ENCODE measurements at places on chromosomes 11 and 22. TPM values are rescaled to one million over a fixed set of nuclear protein-coding genes. Genes with fewer than 3 reads are reported as not detected.

Gene LRFN4
- 37.8 TPM for total RNA-seq

- DNase-seq, result no peak
- no peaks in the 10 kb centered on the region for H3K36me3 ChIP-seq
- H3K4me3 ChIP-seq, result no peak overlapping the region
- H3K27ac ChIP-seq, result no peak overlapping the region
- H3K27me3 ChIP-seq, result no peaks in the 10 kb centered on the region
Measured at GRCh38 chr11:44627165-44627789, 61.8 kb downstream of the CD82 start.

Gene SLC43A1
- 37.1 TPM for total RNA-seq

DNA sequence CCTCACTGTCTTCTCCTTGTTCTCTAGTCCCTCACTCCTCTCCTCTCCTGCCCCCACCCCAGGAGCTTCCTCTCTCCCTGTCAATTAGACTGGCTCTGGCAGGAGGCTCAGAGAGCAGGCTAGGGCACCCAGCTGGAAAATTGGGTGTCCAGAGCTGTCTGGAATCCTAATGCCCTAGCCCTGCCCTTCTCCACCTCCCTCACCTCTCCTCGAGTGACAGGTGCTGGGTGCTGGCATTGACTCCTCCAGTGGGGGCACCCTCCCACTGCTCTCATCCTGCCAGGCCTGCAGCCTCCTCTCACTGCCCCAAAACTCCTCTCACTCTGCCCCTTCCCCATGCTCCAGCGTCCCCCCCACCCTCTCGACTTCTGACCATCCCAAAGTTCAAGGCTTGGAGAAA lies 68.9 kb downstream of the CYTH4 start:
- no peak overlapping the region for H3K4me3 ChIP-seq
- H3K27ac ChIP-seq, result no peak overlapping the region
- no peaks in the 10 kb centered on the region for H3K36me3 ChIP-seq
- no peaks in the 10 kb centered on the region for H3K27me3 ChIP-seq
- H3K4me1 ChIP-seq, result no peaks in the 10 kb centered on the region

Gene BTBD18
- total RNA-seq, result not detected

DNA sequence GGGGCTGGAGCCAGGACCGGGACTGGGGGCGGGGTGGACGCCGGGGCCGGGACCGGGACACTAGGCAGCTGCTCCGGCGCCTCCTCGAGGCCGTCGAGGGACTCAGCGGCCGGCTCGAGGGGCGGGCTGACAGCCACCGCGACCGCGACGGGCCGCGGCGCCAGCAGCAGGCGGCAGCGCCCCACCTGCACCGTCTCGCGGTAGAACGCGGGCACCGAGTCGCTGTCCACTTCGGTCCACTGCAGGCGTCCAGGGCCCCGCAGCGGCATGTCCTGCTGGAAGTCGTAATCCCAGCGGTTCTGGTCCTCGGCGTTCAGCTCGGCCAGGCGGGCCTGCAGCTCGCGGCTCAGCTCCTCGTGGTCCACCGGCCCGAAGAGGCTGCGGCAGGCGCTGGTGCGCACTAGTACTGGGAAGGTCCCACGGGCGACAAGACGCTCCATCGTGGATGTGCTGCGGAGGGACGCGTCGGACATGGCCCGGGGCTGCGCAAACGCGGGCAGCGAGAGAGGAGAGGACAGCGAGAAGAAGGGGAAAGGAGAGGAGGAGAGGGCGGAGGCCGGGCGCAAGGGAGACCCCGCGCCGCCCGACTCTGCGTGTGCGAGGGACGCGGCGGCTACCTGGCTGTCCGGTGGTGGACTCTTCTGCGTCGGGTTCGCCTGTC lies 428 bp downstream of the CDKN1C start:
- H3K4me3 ChIP-seq, result peak overlapping the region; percentile 84
- DNase-seq, result peak; percentile 49
- H3K4me1 ChIP-seq, result peaks cover 12% of the 10 kb centered on the region
- no peak overlapping the region for H3K27ac ChIP-seq
- H3K36me3 ChIP-seq, result no peaks in the 10 kb centered on the region

Gene KRTAP5-10
- total RNA-seq, result not detected

- peaks cover 1% of the 10 kb centered on the region for H3K36me3 ChIP-seq
- no peak for DNase-seq
- H3K27ac ChIP-seq, result no peak overlapping the region
- H3K4me1 ChIP-seq, result peaks cover 4% of the 10 kb centered on the region
- no peak overlapping the region for H3K4me3 ChIP-seq
Measured at GRCh38 chr11:116869610-116870009, 32.2 kb upstream of the APOA1 start.

DNA sequence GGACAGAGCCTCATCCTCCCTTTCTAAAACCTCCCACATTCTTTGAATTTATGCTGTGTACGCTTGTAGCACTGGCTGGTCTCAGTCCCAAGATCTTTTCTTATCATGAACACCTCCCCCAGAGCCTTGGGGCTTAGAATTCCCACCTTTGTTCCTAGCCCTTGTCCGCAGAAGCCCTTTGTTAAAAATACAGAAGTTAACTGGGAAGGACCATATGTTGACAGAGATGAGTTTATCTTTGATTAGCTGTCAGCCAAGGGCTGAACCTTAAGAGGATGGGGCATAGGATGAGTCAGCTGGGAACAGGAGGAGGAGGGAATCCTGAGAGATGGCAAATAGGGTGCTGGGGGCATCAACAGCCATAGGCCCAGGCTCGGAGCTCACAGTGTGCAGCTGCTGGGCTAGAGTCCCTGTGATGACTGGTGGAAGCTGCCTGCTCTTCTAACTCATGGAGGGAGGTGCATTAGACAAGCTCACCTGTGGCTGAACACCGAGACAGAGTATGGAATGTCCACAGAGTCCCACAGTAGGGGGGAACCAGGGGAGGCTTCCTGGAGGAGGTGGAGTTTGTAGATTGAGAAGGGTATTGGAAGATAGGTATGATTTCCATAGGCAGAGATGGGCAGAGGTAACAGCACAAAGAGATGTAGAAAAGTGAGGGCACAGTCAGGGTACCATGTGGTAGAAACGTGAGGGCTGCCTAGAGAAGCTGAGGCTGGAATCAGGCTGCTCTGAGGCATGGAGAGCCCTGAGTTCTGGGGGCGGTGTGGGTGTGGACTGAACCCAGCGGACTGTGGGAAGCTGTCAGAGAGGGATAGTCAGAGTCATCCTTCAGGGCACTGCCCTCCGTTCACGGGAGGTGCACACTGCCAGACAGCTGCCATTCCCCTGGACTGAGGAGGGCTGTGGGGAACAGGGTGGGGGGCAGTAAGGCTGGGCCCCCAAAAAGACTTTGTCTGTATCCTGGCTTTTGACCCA lies 9.9 kb downstream of the MICAL2 start:
- no peak for DNase-seq
- peaks cover 2% of the 10 kb centered on the region for H3K36me3 ChIP-seq
- no peak overlapping the region for H3K4me3 ChIP-seq
- no peak overlapping the region for H3K27ac ChIP-seq

DNA sequence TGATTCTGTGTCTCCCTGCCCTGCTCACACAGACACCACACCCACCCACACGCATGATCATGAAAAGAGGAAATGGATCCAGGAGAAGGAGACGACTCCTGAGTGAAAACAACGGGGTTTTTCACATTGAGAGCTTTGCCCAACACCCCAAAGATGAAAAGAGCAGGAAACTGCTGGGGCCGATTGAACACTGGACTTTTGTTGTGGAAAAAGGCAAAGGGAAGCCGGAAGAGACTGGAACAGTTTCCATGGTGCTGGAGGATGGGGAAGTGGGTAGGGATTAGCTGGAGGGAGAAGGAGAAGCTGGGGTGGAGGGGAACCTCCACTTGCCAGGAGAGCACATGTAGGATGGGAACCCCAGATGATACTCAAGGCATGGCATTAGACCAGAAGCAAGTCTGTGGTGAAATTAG lies 5.2 kb upstream of the SLC43A3 start:
- H3K27me3 ChIP-seq, result peaks cover 4% of the 10 kb centered on the region
- no peak for DNase-seq
- H3K4me3 ChIP-seq, result no peak overlapping the region
- H3K36me3 ChIP-seq, result no peaks in the 10 kb centered on the region

Gene BTG4
- 0.30 TPM for total RNA-seq

Gene ST14
- total RNA-seq, result 0.14 TPM

Gene PATE4
- not detected for total RNA-seq

Gene PVALB
- not detected for total RNA-seq

Gene VPREB3
- 0.48 TPM for total RNA-seq

- H3K4me1 ChIP-seq, result peaks cover 85% of the 10 kb centered on the region
- peak overlapping the region; percentile 97 for H3K27ac ChIP-seq
- peak; percentile 70 for DNase-seq
- H3K27me3 ChIP-seq, result no peaks in the 10 kb centered on the region
Measured at GRCh38 chr11:44575288-44575672, 9.8 kb downstream of the CD82 start.

GRCh38 chr22:19287076-19287707 lies 4.3 kb downstream of the CLTCL1 start:
- H3K4me1 ChIP-seq, result peaks cover 15% of the 10 kb centered on the region
- no peak for DNase-seq

- DNase-seq, result no peak
- H3K4me3 ChIP-seq, result no peak overlapping the region
- no peak overlapping the region for H3K27ac ChIP-seq
- no peaks in the 10 kb centered on the region for H3K36me3 ChIP-seq
Measured at GRCh38 chr11:12999597-12999996, 9.5 kb upstream of the RASSF10 start.

Gene NNMT
- not detected for total RNA-seq

DNA sequence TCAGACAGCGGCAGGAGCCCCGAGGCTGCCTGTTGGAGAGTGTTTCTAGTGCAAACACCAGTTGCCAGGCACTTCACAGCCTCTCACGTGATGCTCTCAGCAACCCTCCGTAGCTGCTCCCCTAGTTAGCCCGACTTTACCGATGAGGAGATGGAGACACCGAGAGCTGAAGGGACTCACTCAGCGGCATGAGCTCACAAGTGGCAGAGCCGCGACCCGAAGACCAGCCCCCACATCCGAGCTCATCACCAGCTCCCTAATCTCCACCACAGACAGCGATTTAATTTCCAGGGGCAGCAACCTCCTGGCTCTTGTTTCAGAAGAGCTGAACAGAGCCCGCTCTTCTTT lies 28.7 kb upstream of the RTL6 start:
- H3K4me3 ChIP-seq, result no peak overlapping the region
- H3K27me3 ChIP-seq, result peaks cover 16% of the 10 kb centered on the region
- H3K4me1 ChIP-seq, result peaks cover under 1% of the 10 kb centered on the region
- DNase-seq, result no peak
- no peaks in the 10 kb centered on the region for H3K36me3 ChIP-seq
- H3K27ac ChIP-seq, result no peak overlapping the region

- no peaks in the 10 kb centered on the region for H3K27me3 ChIP-seq
- H3K36me3 ChIP-seq, result peaks cover 25% of the 10 kb centered on the region
- H3K27ac ChIP-seq, result no peak overlapping the region
- H3K4me3 ChIP-seq, result no peak overlapping the region
- H3K4me1 ChIP-seq, result peaks cover 10% of the 10 kb centered on the region
Measured at GRCh38 chr11:7567311-7567710, 53.5 kb downstream of the PPFIBP2 start.

- no peak overlapping the region for H3K27ac ChIP-seq
- no peaks in the 10 kb centered on the region for H3K27me3 ChIP-seq
- H3K4me1 ChIP-seq, result no peaks in the 10 kb centered on the region
- no peak overlapping the region for H3K4me3 ChIP-seq
Measured at GRCh38 chr22:45846952-45847351, 130.0 kb downstream of the WNT7B start.

DNA sequence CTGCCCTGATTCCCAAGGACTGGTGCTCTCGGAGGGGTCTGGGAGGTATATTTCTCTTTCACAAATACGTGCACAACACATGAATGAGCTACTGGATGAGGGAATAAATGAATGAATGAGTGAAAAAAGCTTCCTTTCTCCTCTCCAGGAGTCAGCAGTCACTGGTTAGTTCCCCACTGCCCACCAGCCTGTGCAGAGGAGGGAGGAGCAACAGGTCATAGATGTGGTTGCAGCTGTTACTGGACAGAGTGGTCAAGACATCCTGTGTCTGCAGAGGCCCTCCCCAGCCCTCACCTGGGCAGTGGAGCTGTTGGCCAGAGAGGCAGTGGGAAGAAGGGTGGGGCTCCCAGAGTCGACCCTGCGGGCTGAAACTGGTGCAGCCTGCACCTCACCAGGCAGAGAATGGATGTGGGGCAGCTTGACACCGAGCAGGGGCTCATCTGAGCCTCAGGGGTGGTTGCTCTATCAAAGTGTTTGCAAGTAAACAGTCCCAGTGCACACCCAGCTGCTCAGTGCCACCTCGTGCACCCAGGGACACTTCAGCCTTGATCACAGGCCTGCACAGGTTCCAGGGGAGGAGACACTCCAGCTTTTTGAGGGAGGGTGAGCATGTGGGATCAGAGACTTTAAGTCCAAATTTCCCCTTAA lies 1.4 kb upstream of the VPREB1 start:
- DNase-seq, result no peak
- peaks cover 16% of the 10 kb centered on the region for H3K27me3 ChIP-seq
- peaks cover 4% of the 10 kb centered on the region for H3K4me1 ChIP-seq
- no peak overlapping the region for H3K27ac ChIP-seq
- no peak overlapping the region for H3K4me3 ChIP-seq

Gene BCO2
- total RNA-seq, result 0.41 TPM

DNA sequence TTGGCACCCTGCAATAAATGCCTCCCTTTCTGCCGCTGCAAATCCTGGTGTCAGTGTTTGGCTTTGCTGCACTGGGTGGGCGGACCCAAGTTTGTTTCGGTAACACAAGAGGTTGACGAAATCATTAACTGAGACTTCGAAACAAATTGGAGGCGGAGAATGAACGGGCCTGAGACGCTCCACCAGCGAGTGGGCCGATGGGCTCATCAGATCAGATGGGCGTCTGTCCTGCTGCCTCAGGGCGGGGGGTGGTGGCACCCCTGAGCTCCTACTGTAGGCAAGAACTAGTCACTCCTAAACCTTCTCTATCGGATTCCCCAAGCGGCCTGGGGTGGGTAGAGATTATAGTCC lies 918 bp upstream of the CAPN5 start:
- peaks cover 12% of the 10 kb centered on the region for H3K4me1 ChIP-seq
- H3K27me3 ChIP-seq, result no peaks in the 10 kb centered on the region
- DNase-seq, result peak; percentile 32
- H3K4me3 ChIP-seq, result peak overlapping the region; percentile 85
- H3K27ac ChIP-seq, result peak overlapping the region; percentile 86

GRCh38 chr11:66907751-66908630 lies 50.2 kb downstream of the PC start:
- H3K4me3 ChIP-seq, result no peak overlapping the region
- H3K27ac ChIP-seq, result no peak overlapping the region
- H3K27me3 ChIP-seq, result no peaks in the 10 kb centered on the region

DNA sequence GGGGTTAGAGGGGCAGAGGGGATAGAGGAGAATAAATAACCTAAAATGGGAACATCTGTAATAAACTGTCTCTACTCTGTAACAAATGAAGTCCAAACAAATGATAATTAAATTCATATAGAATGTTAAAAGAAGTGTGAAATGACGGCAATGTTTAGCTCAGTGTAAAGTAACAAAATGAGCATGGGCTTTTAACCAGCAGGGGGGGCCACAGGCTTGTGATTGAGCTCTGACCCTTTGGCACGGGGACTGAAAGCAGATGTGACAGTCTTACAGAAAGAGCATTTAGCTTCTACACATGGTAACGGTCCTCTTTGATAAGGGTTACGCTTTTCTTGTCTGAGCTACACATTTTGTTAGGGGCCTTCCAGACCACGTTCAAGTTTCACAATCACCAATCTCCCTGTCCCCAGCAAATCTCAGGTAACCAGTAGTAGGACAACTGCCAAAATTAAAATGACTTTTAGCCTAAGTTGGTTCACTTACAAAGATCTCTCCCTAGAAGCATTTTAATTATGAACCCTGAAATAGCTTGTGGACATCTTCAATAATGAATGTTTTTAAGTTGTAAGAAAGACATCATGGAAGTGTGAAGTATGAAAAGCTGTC lies 262.5 kb downstream of the DCDC1 start:
- no peaks in the 10 kb centered on the region for H3K4me1 ChIP-seq
- peaks cover 3% of the 10 kb centered on the region for H3K27me3 ChIP-seq
- no peaks in the 10 kb centered on the region for H3K36me3 ChIP-seq
- H3K27ac ChIP-seq, result no peak overlapping the region
- peak; percentile 36 for DNase-seq
